ENCODE measurements at places on chromosomes 11 and 22.

DNA sequence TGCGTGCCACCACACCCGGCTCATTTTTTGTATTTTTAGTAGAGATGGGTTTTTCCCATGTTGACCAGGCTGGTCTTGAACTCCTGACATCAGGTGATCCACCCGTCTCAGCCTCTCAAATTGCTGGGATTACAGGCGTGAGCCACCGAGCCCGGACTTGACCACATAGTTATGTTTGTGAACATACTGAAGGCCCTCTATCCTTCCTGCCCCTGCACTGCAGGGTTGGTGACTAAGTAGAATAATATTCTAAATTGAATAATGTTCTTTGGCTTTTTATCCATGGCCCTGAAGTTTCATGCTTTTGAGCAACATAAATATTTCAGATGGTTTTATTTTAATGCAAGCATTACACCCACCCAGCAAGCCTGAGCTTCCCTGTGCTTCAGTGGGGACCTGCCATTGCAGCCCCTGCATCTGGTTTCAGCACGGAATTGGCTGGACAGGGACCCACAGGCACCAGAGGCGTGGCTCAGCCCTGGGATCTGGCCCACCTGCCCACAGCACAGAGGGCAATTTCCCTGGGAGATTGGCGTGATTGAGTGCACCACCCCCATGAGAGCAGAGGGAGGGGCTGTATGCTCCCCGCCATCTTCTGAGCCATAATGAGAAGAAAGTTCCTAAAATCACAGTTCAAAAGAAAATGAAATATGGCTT lies 460.5 kb downstream of the BRD1 start:
- DNase-seq, result no peak

DNA sequence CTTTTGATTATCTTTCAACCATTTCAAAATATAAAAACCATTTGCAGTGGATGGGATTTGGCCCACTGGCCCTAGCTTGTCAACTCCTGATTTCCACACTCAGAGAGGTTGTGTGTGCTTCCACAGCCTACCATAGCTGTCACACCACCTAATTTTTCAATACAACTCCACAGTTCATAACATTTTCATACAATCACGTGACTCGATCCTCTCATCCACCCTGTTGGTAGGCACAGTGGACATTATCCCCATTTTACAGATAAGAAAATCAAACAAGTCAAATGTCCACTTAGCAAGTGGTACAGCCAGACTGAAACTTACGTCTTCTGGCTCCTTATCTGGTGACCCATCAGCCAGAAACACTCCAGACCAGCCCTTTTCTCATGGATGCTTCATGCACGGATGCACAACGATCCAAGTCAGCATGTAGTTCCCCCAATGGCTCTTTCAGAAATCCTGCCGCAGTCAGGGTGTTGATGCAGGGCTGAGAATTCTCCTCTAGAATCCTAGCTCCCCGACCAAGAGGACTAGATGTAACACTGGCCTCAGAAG lies 88.0 kb downstream of the ABTB2 start:
- no peak for DNase-seq

GRCh38 chr22:38921806-38922205 lies 35.6 kb upstream of the APOBEC3A start:
- DNase-seq, result no peak

- DNase-seq, result peak; percentile 28
Observed at GRCh38 chr11:56700242-56700913, 1.5 kb downstream of the OR9G1 start.

GRCh38 chr11:77359481-77359880 lies 58.0 kb upstream of the GDPD4 start:
- DNase-seq, result no peak

- no peak for DNase-seq
Observed at GRCh38 chr11:73028611-73029010, 113.5 kb downstream of the FCHSD2 start.

DNA sequence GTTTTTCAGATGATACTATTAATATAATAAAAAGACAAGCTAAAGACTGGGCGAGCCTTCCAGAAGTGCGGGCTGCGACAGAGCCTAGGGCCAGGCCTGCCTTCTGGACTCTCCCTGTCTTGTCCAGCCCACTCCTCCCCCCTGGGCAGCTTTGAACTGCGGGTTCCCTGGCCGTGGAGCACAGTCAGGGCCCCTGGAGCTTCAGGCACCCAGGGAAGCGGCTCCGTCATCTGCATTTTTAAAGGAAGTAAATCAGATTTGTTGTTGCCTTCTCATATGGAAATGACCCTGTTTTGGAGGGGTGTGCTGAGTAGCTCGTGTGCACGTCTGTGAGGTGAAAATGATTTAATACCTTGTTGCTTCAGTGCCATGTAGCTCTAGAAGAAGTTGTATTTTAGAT lies 265.3 kb downstream of the TBC1D22A start:
- DNase-seq, result no peak

GRCh38 chr11:116853461-116854073 lies 16.1 kb upstream of the APOA1 start:
- DNase-seq, result peak; percentile 88

- peak; percentile 91 for DNase-seq
Observed at GRCh38 chr22:50247748-50248147, 2.9 kb upstream of the TUBGCP6 start.

DNA sequence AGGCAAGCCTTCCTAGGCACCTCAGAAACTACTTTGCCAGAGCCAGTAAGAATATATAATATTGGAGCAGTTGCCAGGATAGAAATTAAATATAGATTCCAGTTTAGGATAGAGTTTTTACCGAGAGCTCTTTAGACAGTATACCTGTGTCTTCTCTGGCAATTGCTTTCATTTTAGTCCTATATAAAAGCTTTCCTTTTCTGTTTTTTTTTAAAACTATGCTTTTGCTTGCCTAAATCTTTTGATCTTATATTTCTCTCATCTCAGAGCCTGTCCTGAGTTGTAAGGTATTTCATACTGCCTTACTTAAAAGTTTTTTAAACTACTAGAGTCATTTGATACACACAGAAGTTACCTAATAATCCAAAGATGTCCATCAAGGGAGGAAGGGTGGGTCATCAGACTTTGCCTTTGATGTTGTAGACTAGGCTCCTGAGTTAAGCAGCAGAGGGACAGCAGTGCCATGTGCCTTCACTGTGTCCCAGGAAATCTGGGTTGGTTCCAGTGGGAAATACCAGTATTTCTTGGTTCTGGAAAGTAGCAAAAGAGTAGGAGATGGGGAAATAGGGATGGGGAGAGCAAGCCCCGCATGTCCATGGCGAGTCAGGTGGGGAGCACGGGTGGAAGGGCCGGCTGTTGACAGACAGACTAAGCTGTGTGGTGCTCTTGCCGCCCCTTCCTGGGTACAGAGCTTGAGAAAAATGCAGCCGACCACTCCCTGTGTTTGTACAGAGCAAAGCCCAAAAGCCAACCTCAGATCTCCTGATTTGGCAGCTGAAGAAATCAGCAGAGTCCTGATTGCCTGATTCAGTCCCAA lies 11.2 kb downstream of the MCAM start:
- no peak for DNase-seq

DNA sequence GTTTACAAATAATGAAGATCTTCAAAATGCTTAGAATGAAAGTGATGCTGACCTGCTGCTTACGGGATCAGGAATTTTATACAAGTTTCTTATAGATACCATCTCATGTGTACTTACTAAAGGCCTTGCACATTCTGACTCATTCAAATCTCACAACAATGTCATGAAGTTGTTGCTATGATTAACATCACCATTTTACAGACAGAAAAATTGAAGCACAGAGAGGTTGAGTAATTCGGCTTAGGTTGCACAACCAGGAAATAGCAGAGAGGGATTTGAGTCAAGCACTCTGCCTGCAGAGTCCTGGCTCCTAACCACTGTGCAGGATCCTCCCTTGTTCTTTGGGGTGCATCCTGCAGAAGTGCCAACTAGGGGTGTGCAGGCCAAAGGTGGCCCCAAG lies 471.9 kb downstream of the MIAT start:
- peak; percentile 33 for DNase-seq

DNA sequence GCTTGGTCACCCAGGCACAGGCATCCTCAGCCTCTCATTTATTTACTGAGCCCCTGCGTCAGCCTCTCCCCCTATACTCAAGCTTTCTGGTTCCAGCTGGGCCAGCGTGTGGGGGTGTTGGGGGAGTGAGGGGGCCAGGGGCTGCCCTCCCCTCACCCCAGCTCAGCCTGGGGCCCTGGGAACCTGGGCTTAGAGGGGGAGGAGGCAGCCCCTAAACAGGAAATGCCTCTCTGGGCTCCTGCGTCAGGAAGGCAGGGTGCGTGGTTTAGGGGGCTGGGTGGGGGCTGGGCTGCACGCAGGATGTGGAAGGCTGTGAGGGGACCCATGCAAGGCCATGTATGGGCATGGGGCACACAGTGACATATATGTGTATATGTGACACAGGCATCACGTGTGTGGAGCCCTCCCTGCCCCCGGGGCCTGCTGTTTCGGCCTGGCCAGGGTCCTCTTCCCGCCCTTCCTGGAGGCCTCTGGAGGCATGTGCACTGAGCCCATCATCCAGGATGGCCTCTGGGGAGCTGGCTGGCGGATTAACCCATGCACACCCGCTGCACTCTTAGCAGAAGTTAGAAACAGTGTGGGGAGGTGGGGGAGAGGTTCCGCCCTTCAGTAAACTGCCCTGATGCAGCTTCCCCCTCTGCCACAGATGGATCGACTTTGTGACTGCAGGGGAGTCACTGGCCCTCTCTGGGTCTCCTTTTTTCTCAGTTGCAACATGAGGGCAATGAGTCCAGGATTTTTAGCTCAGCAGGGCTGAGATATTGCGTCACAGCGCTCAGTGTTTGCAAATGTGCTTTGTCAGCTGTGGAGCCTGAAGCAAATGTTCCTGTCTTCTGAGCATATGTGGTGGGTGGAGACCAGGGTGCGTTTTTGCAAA lies 1.1 kb upstream of the CD248 start:
- DNase-seq, result no peak

GRCh38 chr11:117633976-117634755 lies 162.8 kb downstream of the DSCAML1 start:
- no peak for DNase-seq

DNA sequence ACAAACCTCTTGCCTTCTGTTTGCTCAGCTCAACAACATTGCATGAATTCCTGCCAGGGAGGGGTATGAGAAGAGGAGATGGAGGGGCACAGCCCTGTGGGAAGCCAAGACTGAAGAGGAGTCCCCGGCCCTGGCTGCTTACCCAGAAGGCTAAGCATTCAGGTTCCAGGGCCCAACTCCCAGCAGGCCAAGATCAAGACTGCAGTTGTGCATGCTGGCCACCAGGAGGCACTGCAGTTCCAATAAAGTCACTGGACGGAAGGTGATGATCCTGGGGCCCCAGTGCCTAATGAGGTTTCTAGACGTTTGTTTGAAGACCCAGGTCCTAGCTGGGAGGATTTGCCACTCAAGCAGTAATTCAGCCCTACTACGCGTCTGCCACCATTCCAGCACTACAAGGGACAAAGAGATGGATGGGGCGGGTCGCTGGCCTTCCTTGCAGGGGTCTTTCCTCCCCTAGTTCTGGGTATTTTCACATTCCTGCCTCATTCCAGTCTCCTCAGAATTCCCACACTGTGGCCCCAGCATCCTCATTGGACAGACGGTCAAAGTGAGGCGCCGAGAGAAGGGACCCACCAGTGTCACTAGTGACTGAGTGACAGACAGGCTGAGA lies 23.6 kb downstream of the ALX4 start:
- peak; percentile 66 for DNase-seq

- no peak for DNase-seq
Observed at GRCh38 chr11:3622521-3622920, 19.3 kb downstream of the ART5 start.

GRCh38 chr11:69041516-69041915 lies 7.2 kb upstream of the TPCN2 start:
- DNase-seq, result no peak

DNA sequence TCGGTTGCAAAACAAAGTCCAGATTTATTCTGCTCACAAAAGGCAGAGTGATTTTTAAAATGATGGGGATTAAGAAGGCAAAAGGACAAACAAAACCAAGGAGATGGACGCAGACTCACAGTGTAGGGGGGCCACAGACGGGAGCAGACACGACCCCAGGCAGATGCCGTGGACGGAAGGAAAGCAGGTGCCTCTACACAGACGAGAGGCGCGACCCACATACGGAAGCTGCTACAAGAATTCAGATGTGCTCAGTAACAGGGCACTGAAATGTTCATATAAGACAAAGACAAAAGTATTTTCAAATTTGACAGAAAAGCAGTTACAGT lies 148.9 kb downstream of the BRD1 start:
- DNase-seq, result no peak

DNA sequence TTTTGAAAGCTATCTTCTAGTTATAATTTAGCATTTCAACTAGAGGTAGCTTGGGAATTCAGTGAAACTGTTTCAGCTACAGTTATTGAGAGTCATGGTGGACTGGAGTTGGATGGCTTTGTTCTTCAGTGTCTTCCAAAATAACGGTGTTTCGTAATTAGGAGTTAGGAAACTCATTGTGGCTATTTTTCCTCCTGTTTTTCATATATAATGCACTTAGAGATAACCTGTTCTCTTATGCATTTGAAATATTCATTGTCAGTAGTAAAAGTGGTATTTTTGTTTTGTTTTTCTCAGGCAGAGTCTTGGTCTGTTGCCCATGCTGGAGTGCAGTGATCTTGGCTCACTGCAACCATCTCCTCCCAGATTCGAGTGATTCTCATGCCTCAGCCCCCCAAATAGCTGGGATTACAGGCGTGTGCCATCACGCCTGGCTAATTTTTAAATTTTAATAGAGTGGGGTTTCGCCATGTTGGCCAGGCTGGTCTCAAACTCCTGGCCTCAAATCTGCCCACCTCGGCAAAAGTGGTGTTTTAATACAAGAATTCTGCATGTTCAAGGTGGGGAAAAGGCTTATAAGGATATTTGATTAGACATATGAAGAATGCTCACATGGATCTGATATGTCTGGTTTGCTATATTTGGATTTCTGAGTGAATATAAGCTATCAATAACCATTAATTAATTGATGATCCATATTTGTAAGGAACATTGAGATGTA lies 12.7 kb downstream of the PDHX start:
- no peak for DNase-seq

DNA sequence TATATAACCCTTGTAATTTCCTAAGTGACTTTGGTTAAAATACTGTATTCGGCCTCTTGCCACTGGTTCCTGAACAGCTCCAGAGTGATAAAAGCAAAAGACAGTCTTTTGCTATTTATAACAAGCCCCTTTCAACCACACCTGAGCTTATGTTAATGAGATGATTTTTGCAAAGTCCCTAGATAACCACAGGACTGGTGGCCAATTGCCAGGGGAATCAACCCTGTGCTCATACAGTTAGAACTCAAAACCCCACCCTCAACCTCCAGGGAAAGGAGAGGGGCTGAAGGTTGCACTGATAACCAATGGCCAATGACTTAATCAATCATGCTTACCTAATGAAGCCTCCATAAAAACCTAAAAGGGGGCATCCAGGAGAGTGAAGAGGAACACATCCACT lies 77.9 kb downstream of the SIK3 start:
- DNase-seq, result no peak

GRCh38 chr11:97290464-97291041 lies 900.7 kb downstream of the JRKL start:
- DNase-seq, result no peak

- no peak for DNase-seq
Observed at GRCh38 chr22:48929276-48929790, 898.3 kb downstream of the BRD1 start.

DNA sequence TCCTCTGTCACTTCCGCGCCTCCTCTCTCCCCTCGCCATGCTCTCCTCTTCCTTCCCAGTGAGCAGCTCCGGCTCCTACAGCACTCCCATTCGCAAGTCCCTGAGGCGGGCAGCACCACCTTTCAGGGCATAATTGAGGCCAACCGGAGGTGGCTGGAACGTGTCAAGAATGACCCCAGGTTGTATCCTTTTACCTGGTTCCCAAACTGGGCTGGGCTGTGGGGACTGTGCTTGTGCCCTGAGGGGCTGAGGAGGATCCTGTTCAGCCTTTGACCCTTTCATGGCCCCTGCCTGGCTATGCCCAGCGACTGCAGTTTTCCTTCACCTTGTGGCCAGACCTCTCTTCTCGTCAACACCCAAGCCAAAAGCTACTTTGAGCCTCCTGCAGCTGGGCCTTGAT lies 84.1 kb downstream of the CEP164 start:
- DNase-seq, result no peak

Data from lung microvascular endothelial cell (primary cell).